ENCODE measurements at places on chromosomes 1 and 21. TPM values are rescaled to one million over a fixed set of nuclear protein-coding genes. Genes with fewer than 3 reads are reported as not detected.

GRCh38 chr1:172969611-172970010, 81.1 kb downstream of the TNFSF18 start:
- no peaks in the 10 kb centered on the region for H3K27me3 ChIP-seq
- no peaks in the 10 kb centered on the region for H3K36me3 ChIP-seq
- no peak for DNase-seq
- H3K27ac ChIP-seq: no peak overlapping the region

DNA sequence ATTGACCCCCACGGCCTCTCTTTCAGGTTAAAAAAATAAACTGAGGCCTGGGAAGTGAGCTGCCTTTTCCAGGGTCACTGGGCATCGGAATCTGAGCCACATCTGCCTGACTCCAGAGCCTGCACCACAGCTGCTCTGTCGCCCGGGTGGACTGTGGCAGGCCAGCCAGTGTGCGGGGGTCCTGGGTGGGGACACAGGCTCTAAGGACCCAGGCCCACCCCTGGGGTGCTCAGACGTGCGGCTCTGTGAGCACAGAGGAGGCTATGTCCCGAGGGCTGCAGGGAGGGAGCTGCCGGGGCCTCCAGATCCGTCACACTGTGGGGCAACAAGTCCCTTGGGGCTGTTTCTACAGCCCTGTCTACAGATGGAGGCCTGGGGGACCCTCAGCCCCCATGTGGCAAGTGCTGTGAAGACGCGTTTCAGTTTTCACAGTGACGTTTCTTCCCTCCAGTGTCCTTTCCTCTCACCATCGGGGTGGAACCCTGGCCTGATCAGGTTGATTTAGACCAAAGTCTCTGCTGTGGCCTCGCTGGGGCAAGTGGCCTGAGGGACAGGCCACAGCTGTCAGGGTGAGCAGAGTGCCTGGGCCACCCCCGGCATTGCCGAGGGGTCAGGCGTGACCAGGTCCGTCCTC, 39.2 kb upstream of the ACTRT2 start:
- no peaks in the 10 kb centered on the region for H3K27me3 ChIP-seq
- H3K4me1 ChIP-seq: no peaks in the 10 kb centered on the region
- no peaks in the 10 kb centered on the region for H3K36me3 ChIP-seq
- DNase-seq: no peak
- H3K4me3 ChIP-seq: no peak overlapping the region

DNA sequence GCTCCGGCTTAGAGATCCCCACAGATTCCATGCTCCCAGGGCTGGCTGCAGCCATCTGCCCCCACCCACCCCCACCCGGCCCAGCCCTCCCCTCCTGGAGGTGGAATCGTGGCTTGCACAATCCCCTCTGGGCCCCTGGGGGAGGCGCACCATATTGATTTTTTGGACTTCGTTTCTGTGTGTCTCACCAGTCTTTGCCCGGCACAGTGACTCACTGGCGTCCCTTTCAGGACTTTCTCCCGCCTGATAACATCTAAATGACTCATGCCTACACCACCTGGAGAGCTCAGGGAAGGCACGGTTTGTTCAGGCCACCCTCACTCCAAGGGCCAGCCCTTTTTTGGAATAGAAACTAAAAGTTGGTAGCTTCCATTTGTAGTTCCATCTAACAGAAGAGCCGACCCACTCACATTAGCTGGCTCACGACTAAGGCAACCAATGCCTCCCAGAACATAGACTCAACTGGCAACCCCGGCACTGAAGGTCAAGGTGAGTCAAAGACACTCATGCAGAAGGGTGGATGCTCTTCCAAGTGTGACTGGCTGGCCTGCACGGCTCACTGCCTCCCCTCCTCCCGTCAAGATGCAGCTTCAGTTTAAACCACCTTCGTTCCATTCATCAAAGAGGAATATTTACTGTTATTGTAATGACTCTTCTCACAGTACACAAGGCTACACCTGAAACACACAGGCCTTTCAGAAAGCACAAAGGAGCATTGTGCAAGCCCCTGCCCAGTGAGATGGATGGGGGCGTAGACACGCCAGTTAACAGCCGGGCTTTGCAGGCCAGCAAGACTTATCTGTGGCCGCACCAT, 18.1 kb upstream of the ETS2 start:
- peak overlapping the region; percentile 48 for H3K27ac ChIP-seq
- no peaks in the 10 kb centered on the region for H3K4me1 ChIP-seq
- peak overlapping the region; percentile 12 for H3K4me3 ChIP-seq

GRCh38 chr1:109370712-109371340, 26.9 kb downstream of the SORT1 start:
- H3K27me3 ChIP-seq: no peaks in the 10 kb centered on the region
- peak overlapping the region; percentile 69 for H3K27ac ChIP-seq
- H3K4me1 ChIP-seq: no peaks in the 10 kb centered on the region
- no peak for DNase-seq
- no peaks in the 10 kb centered on the region for H3K36me3 ChIP-seq

DNA sequence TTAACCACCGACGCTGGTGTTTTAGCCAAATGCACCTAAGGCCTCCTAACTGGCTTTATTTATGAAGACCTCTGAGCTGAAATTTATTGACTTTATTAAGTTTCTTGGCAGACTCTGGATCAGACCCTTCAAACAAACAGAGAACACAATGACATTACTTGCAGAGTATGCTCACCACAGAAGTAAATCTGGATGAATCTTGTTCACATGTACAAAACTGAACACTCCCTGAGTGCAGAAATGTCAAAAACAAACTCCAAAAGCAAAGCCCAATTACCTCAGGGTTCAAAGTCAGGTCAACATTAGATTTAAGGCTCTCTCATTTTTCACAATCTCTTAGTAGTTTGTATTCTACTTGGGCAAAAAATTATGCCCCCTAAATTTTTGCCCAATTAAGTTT, 218.6 kb downstream of the SLC45A1 start:
- H3K27ac ChIP-seq: peak overlapping the region; percentile 42
- no peaks in the 10 kb centered on the region for H3K36me3 ChIP-seq
- no peak for DNase-seq

- no peak for DNase-seq
- H3K27me3 ChIP-seq: no peaks in the 10 kb centered on the region
- peak overlapping the region; percentile 97 for H3K27ac ChIP-seq
- H3K4me1 ChIP-seq: peaks cover 8% of the 10 kb centered on the region
- H3K36me3 ChIP-seq: no peaks in the 10 kb centered on the region
Measured at GRCh38 chr1:205122489-205122882, 708 bp upstream of the RBBP5 start.

DNA sequence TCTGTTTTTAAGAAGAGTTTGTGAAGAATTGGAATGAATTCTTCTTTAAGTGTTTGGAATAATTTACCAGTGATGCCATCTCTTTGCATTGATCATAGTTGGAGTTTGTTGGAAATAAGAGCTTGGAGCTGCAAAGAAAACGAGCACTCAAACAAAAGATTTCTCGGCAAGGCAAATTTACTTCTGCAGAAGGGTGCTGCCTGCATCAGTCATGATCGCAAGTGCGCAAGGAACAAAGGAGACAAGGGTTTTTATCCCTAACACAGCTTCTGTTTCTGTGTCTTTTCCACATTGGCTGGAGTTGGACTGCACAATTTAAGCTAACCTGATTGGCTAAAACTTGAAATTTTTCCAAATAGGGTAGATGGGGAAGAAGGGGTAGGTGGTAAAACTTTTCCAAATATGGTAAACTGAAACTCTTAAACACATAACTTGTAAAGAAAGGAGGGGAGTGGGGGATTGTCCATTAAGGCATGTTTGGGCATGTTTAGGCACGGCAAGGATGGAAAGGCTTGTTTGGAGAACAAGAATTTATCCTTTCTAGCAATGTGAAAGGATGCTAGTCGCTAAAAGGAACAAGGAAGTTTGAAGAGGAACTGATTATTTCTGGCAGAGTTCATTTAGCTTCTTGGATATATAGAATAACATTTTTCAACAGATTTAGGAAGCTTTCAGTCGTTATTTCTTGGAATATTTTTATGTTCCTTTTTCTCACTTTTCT, 3.5 kb upstream of the AADACL4 start:
- no peaks in the 10 kb centered on the region for H3K4me1 ChIP-seq
- no peaks in the 10 kb centered on the region for H3K27me3 ChIP-seq
- no peak for DNase-seq

DNA sequence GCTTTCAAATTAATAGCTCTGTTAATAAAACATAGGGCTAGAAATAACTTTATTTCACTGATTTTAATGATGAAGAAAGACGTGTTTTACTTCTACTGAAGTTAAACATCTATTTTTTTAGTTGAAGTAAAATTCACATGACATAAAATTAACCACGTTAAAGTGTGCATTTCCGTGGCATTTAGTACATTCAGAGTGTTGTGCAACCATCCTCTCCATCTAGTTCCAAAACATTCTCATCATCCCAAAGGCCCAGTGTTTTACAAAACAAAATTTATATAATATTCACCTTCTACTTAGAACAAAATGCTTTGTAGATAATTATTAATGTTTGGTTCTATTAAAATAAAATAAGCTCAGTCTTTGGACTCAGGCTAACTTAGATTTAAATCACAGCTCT, 108.5 kb upstream of the GNG12 start:
- no peak for DNase-seq
- no peaks in the 10 kb centered on the region for H3K4me1 ChIP-seq
- H3K27me3 ChIP-seq: no peaks in the 10 kb centered on the region
- H3K27ac ChIP-seq: no peak overlapping the region

DNA sequence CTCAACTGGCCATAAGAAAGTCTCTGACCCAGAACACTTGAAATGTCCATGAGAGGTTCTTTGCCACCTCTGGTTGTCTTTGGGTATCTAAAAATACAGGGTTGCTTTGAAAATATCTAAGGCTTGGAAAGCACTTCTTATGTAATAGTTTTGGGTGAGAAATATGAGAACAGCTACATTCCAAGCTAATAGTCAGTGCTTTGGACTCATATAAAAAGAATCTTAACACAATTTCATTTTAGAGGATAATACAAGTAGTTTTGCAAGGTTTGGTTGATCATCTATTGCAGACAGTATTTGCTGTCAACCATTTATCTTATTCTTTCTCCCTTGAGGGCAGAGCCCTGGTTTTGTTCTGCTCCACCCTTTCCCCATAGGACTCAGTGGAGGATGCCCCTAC, 207.5 kb downstream of the KCNK2 start:
- DNase-seq: no peak
- no peak overlapping the region for H3K4me3 ChIP-seq
- H3K27me3 ChIP-seq: no peaks in the 10 kb centered on the region
- no peaks in the 10 kb centered on the region for H3K36me3 ChIP-seq
- no peaks in the 10 kb centered on the region for H3K4me1 ChIP-seq
- H3K27ac ChIP-seq: no peak overlapping the region

- H3K27ac ChIP-seq: peak overlapping the region; percentile 83
- H3K4me1 ChIP-seq: peaks cover 11% of the 10 kb centered on the region
- peak overlapping the region; percentile 44 for H3K4me3 ChIP-seq
- no peaks in the 10 kb centered on the region for H3K27me3 ChIP-seq
- DNase-seq: peak; percentile 54
Measured at GRCh38 chr21:45294509-45295291, 7.0 kb upstream of the POFUT2 start.

- H3K36me3 ChIP-seq: no peaks in the 10 kb centered on the region
- H3K27me3 ChIP-seq: no peaks in the 10 kb centered on the region
- no peaks in the 10 kb centered on the region for H3K4me1 ChIP-seq
- H3K4me3 ChIP-seq: no peak overlapping the region
- no peak overlapping the region for H3K27ac ChIP-seq
Measured at GRCh38 chr1:208942394-208943130, 641.0 kb upstream of the CAMK1G start.

GRCh38 chr1:111576547-111576946, 43.0 kb upstream of the RAP1A start:
- no peak for DNase-seq
- no peaks in the 10 kb centered on the region for H3K4me1 ChIP-seq
- no peak overlapping the region for H3K27ac ChIP-seq
- no peaks in the 10 kb centered on the region for H3K27me3 ChIP-seq
- H3K36me3 ChIP-seq: no peaks in the 10 kb centered on the region

DNA sequence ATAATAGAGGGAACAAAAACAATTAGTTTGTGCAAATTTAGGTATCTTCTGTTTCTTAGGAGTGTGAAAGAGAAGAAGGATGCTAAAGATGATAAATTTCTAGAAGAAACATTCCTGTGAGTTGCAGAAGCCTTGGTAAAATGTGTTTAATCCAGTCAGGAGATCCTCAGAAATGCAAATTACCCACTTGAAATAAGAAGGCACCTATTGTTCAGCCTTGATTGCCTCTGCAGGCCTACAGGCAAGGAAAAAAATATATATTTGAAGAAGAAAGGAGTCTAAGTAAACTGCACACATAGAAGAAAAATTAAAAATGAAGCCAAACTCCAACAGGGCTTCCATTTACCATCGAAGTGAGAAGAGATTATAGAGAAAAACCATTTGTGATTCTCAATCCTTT, 51.0 kb upstream of the LHX8 start:
- no peaks in the 10 kb centered on the region for H3K27me3 ChIP-seq
- no peaks in the 10 kb centered on the region for H3K4me1 ChIP-seq
- no peaks in the 10 kb centered on the region for H3K36me3 ChIP-seq

GRCh38 chr1:59046730-59047157, 250.2 kb upstream of the FGGY start:
- H3K27me3 ChIP-seq: no peaks in the 10 kb centered on the region
- no peaks in the 10 kb centered on the region for H3K36me3 ChIP-seq
- no peak overlapping the region for H3K4me3 ChIP-seq
- H3K27ac ChIP-seq: no peak overlapping the region

Gene SYT2
- total RNA-seq: under 0.01 TPM

Gene METTL18
- 6.9 TPM for total RNA-seq

Gene SH2D2A
- not detected for total RNA-seq

Gene LCE1A
- not detected for total RNA-seq

Gene KPNA6
- total RNA-seq: 35.5 TPM

Gene LUZP1
- total RNA-seq: 24.6 TPM

Gene UQCRHL
- total RNA-seq: 0.66 TPM

Data from breast epithelium (tissue), 4 donors.